Hippocampal formation (tissue), 2 donors: ENCODE measurements at places on chromosomes 1 and 21.

DNA sequence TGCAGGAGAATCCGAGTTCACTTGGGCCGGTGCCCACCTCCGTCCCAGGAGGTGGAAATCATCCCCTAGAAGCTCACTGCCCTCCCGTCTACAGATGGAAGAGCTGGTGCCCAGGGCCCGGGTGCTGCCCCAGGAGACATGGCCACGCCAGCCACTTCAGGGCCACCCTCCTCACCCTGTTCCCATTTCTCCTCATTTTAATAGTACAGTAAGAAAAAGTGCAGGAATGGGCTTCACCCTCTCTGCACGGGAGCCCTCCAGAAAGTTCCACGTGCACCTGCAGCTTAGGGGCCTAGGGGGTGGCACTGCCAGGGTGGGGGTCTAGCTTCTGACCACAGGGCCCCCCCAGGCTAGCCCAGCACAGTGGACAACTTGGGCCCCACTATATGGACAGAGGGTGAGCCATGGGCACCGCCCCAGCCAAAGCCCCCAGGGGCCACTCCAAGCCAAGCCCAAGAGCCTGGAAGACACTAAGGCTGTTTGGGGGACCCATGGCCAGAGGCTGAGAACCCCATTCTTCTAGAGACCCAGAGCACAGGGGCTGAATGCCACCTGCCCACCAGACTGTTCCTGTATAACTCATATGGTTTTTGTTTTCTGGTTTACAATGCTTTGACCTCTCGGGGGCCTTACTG, 3.4 kb upstream of the FTCD start:
- no peak for DNase-seq

GRCh38 chr1:114669562-114670082, at the start of gene DENND2C:
Gene DENND2C, minus strand, starts transcription at chr1:114670049. Its CDS starts 44,065 bp downstream, at chr1:114625984.
- no peak for DNase-seq

DNA sequence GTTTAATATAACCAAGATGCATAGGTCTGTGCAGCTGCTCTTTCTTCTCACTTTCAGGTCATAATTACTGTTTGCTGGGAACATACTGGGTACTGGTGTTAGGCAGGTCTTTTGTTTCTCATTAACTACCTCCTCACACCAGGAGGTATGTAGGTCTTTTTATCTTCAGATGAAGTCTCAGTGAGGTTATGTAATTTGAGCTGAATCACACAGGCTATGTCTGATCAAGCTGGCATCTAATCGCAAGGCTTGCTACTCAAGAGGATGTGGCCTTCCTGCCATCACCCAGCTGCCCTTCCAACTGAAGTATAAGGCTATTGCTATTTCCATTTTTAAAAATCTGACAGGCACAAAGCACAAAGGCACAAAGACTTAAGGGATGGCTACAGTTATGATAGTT, 96.4 kb downstream of the RUNX1 start:
- DNase-seq = no peak

- no peak for DNase-seq
Observed at GRCh38 chr1:178134061-178134460, 40.2 kb downstream of the RASAL2 start.

DNA sequence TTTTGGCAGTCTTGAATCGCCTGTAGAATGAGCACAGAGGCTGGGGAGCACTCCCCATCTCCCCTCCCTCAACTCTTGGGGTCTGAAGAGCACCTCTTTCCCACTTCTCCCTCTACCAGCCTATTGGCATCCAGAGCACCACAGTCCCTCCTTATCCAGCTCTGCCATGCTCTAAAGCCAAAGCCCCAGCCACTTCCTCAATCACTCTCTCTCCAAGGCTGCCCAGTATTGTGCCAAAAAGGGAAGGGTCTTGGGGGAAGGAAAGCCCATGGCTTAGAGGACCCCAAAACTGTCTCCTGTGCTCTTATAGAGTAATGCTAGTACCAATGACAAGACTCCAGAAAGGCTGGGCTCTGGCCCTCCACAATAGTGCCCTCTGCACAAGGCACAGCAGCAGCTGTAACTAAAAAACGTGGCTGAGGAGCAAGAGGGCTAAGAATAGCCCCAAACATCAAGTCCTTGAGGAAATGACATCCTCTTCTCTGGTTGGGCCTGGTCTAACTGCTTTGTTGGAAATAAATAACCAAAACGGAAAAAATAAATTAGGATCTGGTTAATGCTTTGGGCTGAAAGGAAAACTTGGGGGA, 28.4 kb downstream of the SLC27A3 start:
- no peak for DNase-seq

GRCh38 chr1:225644666-225645065, 8.3 kb downstream of the ENAH start:
- no peak for DNase-seq

DNA sequence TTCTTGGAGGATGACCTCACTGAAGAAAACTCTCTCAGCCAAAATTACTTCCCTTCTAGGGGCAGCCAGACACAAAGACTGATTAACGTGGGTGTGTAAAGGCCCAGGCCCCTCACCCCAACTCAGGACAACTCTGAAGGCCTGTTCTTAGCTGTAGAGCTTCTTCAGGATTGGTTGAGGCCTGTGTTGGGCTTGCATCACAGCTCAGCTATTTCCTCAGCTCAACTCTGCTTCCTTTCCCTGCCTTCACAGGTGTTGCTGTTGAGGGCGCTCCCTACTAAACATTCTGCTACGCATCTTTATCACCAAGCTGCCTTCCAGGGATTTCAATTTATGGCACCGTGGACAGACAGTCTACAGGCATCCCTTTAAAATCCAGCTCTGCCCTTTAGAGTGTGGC, 36.8 kb downstream of the MAB21L3 start:
- DNase-seq = no peak

- no peak for DNase-seq
Observed at GRCh38 chr1:154792899-154793298, 77.2 kb downstream of the KCNN3 start.

DNA sequence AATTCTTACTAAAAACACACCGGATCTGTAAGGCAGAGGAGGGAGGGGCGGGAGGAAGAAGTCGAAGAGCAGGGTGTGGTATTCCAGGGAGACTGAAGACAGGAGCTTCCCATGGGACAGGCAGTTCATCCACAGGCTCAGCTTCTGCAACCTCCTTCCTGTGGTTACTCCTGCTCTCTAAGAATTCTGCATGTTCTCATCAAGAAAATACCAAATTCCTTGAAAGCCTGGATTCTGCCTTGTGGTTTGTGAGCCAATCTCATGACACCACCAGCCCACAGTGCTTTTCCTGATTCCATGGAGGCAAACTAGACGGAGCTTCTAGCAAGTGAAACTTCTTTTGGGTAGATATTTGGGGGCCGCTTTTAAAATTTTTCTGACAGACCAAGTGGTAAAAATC, 1.1 kb upstream of the ST6GALNAC3 start:
- DNase-seq = no peak

DNA sequence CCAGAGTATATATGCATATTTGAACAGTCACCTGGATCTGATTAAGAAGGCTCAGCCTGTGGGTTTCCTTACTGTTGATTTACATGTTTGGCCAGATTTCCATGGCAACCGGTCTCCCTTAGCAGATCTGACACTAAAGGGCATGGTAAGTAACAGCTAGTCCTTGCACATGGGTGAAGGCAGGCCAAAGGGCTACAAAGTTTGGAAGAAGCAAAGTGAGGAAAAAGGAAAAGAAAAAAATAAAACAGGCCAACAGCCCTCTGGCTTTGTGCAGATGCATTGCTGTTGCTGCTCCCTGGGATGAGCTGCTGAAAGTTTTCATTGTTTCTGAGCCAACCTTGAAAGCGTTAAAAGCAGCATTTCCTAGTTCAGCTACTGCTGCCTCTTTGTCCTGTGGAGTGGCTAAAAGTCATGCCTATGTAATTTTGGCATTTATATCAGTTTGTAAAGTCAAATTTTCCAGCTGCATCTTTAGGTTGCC, 176.5 kb upstream of the HOOK1 start:
- no peak for DNase-seq

DNA sequence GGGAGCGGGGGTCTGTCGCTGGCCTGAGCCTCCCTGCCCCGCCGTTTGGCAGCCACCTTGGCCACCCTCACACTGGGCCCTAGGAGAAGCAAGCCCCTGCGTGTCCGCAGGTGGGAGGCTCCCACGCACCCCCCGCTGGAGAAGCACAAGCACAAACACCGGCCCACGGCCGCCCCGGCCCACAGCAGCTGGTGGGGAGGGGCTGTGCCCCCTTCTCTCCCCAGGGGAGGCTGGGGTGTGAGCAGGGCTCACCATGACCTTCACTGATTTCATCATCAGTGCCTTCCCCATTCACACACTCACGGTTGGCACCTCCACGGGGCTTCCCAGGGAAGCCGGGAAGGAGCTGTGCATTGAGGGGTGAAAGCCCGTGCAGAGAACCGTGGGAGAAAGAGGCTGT, 7.9 kb downstream of the AGRN start:
- DNase-seq = no peak

GRCh38 chr1:58899587-58900271, 115.9 kb upstream of the JUN start:
- no peak for DNase-seq

GRCh38 chr1:46224966-46225365, 21.8 kb downstream of the LURAP1 start:
- no peak for DNase-seq

DNA sequence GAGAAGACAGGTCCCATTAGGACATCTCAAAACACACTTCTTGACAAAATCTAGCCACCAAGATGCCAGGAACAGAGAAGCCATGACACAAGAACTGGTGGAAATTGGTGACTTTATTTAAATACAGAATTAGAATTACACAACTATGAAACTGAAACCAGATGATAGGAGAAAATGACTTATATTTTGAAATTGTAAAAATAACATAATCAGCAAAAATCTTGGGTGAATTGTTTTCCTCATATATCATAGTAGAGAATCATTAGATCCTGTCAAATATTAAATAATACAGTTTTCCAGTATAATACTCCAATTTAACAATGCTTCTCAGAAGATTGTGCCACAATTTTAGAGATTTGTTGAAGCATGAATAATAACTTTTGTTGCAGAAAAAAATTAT, 81.5 kb upstream of the MROH9 start:
- no peak for DNase-seq

DNA sequence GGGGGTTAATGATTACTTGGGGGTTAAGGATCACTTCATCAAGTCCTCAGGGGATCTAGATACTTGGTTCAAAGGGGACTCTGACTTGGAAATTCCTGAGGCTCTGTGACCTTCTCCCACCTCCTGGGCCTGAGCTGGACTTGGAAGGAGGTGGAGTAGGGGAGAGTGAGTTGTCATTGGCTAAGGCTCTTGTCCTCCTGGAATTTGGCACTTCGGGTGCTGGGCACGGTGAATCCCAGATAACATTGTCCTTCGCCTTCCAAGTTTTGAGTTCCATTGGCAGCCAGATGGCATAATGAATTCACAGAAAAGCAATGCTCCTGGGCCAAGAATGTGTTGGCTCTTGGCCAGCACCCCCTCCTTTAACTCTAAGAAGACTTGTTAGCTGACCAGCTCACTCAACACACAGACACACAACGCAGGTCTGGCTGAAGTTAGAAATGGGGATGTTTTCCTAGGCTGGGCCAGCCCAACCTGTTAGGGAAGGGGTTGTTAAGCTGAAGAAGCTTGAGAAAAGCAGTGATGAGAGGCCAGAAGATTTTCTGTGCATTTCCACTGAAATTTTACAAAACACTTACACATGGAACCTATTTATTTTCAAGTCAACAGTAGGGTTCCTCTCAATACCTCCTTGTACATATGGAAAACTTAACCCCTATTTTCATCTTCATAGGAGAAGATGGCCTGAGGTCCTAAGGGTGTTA, 29.7 kb downstream of the SLC26A9 start:
- DNase-seq = peak; percentile 18

DNA sequence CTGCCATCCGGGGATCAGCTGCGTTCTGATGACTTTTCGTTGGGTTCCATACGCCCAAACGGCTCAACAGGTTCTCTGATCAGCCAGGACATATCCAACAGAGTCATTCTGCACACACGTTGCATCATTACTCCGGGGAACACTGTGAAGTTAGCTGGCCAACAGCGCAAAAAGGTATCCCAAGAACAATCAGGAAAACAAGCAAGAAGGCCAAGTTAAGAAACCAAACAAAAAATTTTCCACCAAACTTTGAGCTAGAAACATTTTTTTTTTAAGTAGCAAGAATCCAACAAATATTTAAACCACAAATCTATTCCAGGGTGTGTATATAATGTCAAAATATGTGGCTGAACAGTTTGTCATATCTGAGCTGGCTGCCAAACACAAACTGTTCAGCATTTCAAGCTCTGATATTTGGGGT, 29.2 kb downstream of the NID1 start:
- no peak for DNase-seq

DNA sequence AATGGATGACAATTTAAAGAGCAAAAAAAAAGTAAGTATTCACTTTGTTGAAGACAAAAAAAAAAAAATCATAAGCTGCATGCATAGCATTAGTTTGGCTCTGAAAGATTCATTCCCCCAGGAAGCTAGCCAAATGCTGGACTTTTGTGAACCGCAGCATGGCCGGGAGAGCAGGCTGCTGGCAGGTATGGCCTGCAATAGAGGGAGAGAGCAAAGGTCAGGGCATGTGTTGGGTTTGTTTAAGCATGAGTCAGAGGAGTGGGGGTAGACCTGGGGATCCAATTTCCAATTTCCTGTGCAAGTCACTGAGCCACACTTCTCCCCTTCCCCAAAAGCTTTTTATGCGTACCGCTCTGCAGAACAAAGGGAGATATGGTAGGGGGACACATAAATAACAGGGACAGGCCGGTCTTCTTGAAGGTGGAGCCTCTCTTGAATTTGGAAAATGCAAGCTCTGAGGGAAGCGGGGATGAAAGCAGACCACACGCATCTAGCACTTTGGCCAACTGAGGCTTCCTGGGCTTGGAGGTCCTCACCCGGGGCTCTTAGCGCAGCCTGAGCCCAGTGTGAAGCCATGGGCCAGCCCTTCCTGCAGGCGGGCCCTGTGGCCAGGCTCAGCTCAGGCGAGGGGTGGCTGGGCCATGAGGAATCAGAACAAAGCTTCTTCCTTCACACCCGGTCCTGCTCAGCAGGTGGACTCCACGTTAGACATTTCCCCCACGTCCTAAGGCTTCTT, 171.1 kb downstream of the TOMM20 start:
- DNase-seq = no peak

DNA sequence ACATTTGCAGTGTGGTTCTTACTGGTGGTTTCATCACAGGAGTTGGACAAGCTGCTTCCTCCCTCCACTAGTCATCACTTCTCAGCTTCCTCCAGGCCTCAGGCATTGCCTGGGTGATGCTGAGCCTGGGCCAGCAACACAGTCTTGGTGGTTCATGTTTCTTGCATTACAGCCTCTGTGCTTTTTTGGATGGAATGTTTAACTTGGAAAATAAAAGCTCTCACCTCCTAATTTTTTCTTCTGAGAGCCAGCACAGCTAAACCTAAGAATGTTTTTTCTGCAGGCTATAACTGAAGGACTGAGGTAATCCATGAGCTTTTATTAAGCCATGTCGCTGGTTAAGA, 66.1 kb upstream of the RHOU start:
- no peak for DNase-seq

- DNase-seq = no peak
Observed at GRCh38 chr1:188027613-188028012, 1198.9 kb downstream of the PLA2G4A start.
